Smooth muscle cell of the coronary artery (primary cell): ENCODE measurements at places on chromosomes 12 and 14. TPM values are rescaled to one million over a fixed set of nuclear protein-coding genes. Genes with fewer than 3 reads are reported as not detected.

The HPD gene
- 0.15 and 1.1 TPM in 2 replicates for total RNA-seq

The GALC gene
- 26.7 and 35.6 TPM in 2 replicates for total RNA-seq

The GCH1 gene
- total RNA-seq = 0.90 and 8.2 TPM in 2 replicates

The ACOT6 gene
- not detected in 2 replicates for total RNA-seq

The AHNAK2 gene
- 27.4 and 174 TPM in 2 replicates for total RNA-seq

The LMNTD1 gene
- total RNA-seq = 0.23 TPM in 1 of 2 replicates, not detected in the other

The CPM gene
- total RNA-seq = 0.83 and 18.7 TPM in 2 replicates

The TMEM229B gene
- 0.15 and 1.9 TPM in 2 replicates for total RNA-seq

The SCNN1A gene
- 0.12 and 0.15 TPM in 2 replicates for total RNA-seq

The PRIMA1 gene
- not detected in 2 replicates for total RNA-seq

The KDM5A gene
- total RNA-seq = 41.1 and 49.3 TPM in 2 replicates

The TRHDE gene
- total RNA-seq = 0.38 TPM in 1 of 2 replicates, not detected in the other

The PFKM gene
- 67.6 and 88.8 TPM in 2 replicates for total RNA-seq

The ZNF384 gene
- total RNA-seq = 8.3 TPM in 2 replicates

The ETFBKMT gene
- 2.2 and 3.6 TPM in 2 replicates for total RNA-seq

The ASCL1 gene
- total RNA-seq = not detected in 2 replicates

The ARHGDIB gene
- total RNA-seq = 3.9 and 78.3 TPM in 2 replicates

The VWF gene
- total RNA-seq = 0.75 and 5.5 TPM in 2 replicates

The COX8C gene
- not detected in 2 replicates for total RNA-seq

The APOF gene
- not detected in 2 replicates for total RNA-seq

The CCDC38 gene
- total RNA-seq = not detected in 2 replicates

The GLT8D2 gene
- total RNA-seq = 11.9 and 46.4 TPM in 2 replicates

The SUSD6 gene
- total RNA-seq = 6.0 and 6.9 TPM in 2 replicates

The ALX1 gene
- total RNA-seq = 0.08 and 3.6 TPM in 2 replicates

The RPL10L gene
- total RNA-seq = not detected in 2 replicates

The KRT75 gene
- total RNA-seq = not detected in 2 replicates

The CLEC9A gene
- not detected in 2 replicates for total RNA-seq

The FAM90A1 gene
- 0.35 TPM in 1 of 2 replicates, not detected in the other for total RNA-seq
